ENCODE measurements at places on chromosomes 6 and 20. TPM values are rescaled to one million over a fixed set of nuclear protein-coding genes. Genes with fewer than 3 reads are reported as not detected.

DNA sequence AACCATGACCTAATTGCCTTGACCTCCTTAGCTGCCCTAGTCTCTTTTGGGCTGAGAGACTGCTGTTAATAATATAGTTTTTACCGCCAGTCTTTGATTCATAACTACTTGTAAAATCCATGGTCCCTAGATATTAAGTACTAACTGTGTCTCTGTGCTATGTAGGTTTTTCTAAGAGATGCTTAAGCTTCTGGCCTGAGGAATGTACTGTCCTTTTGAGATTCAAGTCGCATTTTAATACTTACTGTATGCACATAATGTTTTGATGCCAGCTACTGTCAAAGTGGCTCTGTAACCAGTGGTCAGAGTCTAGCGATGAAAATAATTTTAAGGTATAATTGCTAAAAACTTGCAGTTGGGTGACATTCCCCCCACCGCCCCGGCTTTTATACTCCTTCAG lies 2.1 kb downstream of the AKAP12 start:
- no peak for DNase-seq

DNA sequence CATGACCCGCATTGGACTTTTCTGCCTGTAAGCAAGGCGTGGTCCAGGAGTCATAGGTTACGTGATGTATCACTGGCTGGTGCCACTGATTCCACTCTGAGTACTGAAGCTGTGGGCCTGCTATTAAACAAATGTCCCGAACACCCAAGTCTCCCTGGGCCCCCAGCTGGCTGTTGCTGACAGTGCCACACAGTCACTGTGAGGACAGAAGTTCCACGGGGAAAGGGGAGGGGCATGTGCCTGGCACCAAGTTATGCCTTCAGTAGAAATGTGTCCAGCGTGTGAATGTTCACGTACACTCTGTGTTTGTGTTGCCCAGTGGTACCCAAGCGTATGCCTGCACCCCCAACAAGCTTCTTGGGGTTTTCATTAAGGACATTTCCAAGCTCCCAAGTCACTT lies 171.4 kb upstream of the QKI start:
- DNase-seq = no peak

DNA sequence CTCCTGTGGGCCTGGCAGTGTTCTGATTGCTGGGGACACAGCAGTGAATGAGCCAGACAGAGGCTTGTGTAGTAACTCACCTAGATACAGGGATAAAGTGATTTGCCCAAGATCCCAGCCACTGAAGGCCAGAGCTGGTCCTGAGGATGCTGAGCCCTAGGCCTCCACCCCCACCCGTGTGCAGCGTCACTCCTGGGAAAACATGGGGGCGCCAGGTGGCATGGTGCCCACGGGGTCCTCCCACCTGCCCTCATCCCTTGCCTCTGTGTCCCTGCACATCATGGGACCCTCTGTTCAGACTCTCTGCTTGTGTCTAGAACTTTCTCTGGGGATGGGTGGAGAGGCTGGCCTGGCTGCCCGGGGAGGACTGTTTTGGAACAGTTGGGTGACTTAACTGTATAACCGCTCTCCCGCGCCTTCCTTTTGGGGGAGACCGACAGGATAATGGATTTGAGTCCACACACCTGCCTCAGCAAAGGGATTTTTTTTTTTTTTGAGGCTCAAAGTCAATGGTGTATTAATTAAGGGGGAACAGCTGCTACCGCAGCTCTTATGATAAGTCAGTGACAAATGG lies 19.6 kb downstream of the LEMD2 start:
- no peak for DNase-seq

DNA sequence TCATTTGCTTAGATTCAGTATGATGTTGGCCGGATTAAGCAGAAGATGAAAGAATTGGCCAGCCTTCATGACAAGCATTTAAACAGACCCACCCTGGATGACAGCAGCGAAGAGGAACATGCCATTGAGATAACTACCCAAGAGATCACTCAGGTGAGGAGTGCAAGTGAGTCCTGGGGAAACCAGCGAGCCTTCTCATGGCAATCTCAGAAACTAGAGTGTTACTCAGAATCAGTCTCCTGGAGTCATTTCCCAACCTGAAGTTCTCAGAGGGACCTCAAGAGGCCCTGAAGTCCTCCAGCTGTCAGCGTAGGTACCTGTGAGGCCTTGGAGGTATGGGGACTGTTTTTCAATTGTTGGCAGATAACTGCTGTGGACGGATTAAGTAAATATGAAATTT lies 16.9 kb downstream of the STX16 start:
- DNase-seq = no peak

- no peak for DNase-seq
Measured at GRCh38 chr6:39314273-39314795, at the start of gene KCNK17. Gene KCNK17, minus strand, starts transcription at chr6:39314419. Its CDS starts 99 bp downstream, at chr6:39314320.

- no peak for DNase-seq
Measured at GRCh38 chr6:13098793-13099570, 229.4 kb downstream of the TBC1D7 start.

- DNase-seq = no peak
Measured at GRCh38 chr6:167782698-167783517, 43.8 kb upstream of the AFDN start.

DNA sequence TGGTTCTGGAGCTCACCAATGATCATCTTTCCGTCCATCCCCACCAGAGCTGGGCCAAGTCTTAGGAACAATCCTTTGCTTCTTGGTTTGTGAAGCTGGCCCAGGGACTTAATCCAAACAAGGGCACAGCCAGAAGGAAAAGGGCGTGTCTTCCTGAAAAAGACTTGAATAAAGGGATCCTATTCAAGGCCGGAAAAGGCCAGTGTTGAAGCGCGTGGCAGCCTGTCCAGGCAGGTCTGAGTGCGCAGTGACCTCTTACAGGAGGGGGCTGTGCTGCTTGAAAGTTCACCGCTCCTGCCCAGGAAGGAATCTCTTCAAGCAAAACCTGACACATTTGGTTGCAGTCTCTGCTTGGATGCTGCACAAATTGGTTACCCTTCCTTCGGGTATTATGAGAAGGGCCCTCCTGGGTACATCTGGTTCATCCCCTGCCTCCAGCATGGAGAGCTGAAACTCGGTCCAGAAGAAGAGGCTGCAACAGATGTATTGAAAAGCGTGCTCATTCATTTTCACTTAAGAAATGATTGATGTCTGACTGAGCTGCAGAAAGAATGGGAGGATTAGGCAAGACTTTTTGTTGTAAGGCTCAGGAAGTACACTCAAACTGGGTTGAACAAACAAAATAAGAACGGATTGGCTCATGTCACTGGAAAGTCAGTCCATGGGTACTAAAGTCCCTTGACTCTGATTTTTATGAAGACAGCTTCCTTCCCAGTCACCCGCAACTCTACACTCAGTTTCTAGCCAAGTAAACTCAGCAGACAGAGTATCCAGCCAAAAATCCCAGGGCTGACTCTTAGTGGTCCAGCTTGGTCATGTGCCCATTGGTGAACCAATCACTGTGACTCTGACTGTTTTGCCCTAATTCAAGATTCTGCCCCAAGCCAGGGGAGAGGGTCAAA lies 136.3 kb downstream of the TFAP2C start:
- no peak for DNase-seq

Gene MYLK2
- 0.72 TPM for total RNA-seq

Gene PPP1R11
- 8.9 TPM for total RNA-seq

Gene SCRT2
- total RNA-seq = not detected

Gene HLA-DRA
- 47.4 TPM for total RNA-seq

Gene LZTS3
- 0.96 TPM for total RNA-seq

Gene STMND1
- 6.3 TPM for total RNA-seq
